Endothelial cell of coronary artery (primary cell): ENCODE measurements at places on chromosomes 16 and 17. TPM values are rescaled to one million over a fixed set of nuclear protein-coding genes. Genes with fewer than 3 reads are reported as not detected.

The ASPHD1 gene
- total RNA-seq: 1.2 and 2.4 TPM in 2 replicates

The MYO1D gene
- 21.7 and 45.7 TPM in 2 replicates for total RNA-seq

The HS3ST3A1 gene
- total RNA-seq: 0.18 TPM in 1 of 2 replicates, not detected in the other

The RAB37 gene
- 0.19 and 0.27 TPM in 2 replicates for total RNA-seq

The NKIRAS2 gene
- total RNA-seq: 30.4 and 33.5 TPM in 2 replicates

The CPHXL2 gene
- not detected in 2 replicates for total RNA-seq

The KCNJ2 gene
- total RNA-seq: 14.8 and 18.7 TPM in 2 replicates

The SCNN1G gene
- total RNA-seq: not detected in 2 replicates

The OR3A3 gene
- not detected in 2 replicates for total RNA-seq

The DNAAF8 gene
- 0.45 and 0.56 TPM in 2 replicates for total RNA-seq

The PRSS33 gene
- total RNA-seq: not detected in 2 replicates

The CTRB2 gene
- not detected in 2 replicates for total RNA-seq

The DHRS11 gene
- total RNA-seq: 5.9 and 6.4 TPM in 2 replicates

The ATP6V0D1 gene
- total RNA-seq: 78.7 and 86.7 TPM in 2 replicates

The KCNAB3 gene
- 0.19 and 0.27 TPM in 2 replicates for total RNA-seq

The TBC1D3D gene
- total RNA-seq: 0.47 TPM in 1 of 2 replicates, not detected in the other

The PLCG2 gene
- 4.5 and 6.1 TPM in 2 replicates for total RNA-seq

The CTF1 gene
- 0.09 TPM in 2 replicates for total RNA-seq

The FASN gene
- 49.5 and 52.8 TPM in 2 replicates for total RNA-seq

The DPEP3 gene
- not detected in 2 replicates for total RNA-seq

The ST6GALNAC1 gene
- 0.27 TPM in 1 of 2 replicates, not detected in the other for total RNA-seq

The IL21R gene
- total RNA-seq: 0.09 and 0.28 TPM in 2 replicates

The ABI3 gene
- total RNA-seq: 14.3 and 23.2 TPM in 2 replicates

The TSNAXIP1 gene
- 0.85 and 0.90 TPM in 2 replicates for total RNA-seq

The LRRC46 gene
- total RNA-seq: 0.09 TPM in 1 of 2 replicates, not detected in the other

The GPRC5C gene
- total RNA-seq: 0.09 and 0.66 TPM in 2 replicates

The CES5A gene
- total RNA-seq: not detected in 2 replicates

The SLX1A gene
- total RNA-seq: 39.4 and 46.1 TPM in 2 replicates

The KRT16 gene
- total RNA-seq: 0.09 TPM in 1 of 2 replicates, not detected in the other

The G6PC1 gene
- not detected in 2 replicates for total RNA-seq

The KRTAP17-1 gene
- total RNA-seq: not detected in 2 replicates

The AGRP gene
- total RNA-seq: not detected in 2 replicates

The CCDC137 gene
- 9.5 and 10.8 TPM in 2 replicates for total RNA-seq

The KCNJ16 gene
- under 0.01 TPM in 1 of 2 replicates, not detected in the other for total RNA-seq

The KIF18B gene
- total RNA-seq: 1.7 and 3.1 TPM in 2 replicates

The HIRIP3 gene
- total RNA-seq: 4.9 and 6.4 TPM in 2 replicates

The CX3CL1 gene
- 2.2 and 5.8 TPM in 2 replicates for total RNA-seq

The KIFC3 gene
- 45.3 and 56.0 TPM in 2 replicates for total RNA-seq

The WNT3 gene
- 1.4 and 1.6 TPM in 2 replicates for total RNA-seq

The GPR142 gene
- not detected in 2 replicates for total RNA-seq

The KRTAP1-1 gene
- not detected in 2 replicates for total RNA-seq

The PRR29 gene
- total RNA-seq: 0.27 and 0.28 TPM in 2 replicates

The CES3 gene
- 0.09 and 0.19 TPM in 2 replicates for total RNA-seq

The HELZ gene
- total RNA-seq: 34.9 and 45.7 TPM in 2 replicates

The TEFM gene
- 8.5 and 8.7 TPM in 2 replicates for total RNA-seq

The HS3ST6 gene
- total RNA-seq: not detected in 2 replicates

The NR1D1 gene
- 0.54 and 0.75 TPM in 2 replicates for total RNA-seq

The NLRC3 gene
- total RNA-seq: 0.66 and 1.9 TPM in 2 replicates

The CANT1 gene
- total RNA-seq: 42.6 and 47.4 TPM in 2 replicates

The MT1X gene
- total RNA-seq: 13.8 and 27.1 TPM in 2 replicates

The SPNS2 gene
- 4.6 and 10.3 TPM in 2 replicates for total RNA-seq
